ENCODE measurements at places on chromosomes 2 and 18.

DNA sequence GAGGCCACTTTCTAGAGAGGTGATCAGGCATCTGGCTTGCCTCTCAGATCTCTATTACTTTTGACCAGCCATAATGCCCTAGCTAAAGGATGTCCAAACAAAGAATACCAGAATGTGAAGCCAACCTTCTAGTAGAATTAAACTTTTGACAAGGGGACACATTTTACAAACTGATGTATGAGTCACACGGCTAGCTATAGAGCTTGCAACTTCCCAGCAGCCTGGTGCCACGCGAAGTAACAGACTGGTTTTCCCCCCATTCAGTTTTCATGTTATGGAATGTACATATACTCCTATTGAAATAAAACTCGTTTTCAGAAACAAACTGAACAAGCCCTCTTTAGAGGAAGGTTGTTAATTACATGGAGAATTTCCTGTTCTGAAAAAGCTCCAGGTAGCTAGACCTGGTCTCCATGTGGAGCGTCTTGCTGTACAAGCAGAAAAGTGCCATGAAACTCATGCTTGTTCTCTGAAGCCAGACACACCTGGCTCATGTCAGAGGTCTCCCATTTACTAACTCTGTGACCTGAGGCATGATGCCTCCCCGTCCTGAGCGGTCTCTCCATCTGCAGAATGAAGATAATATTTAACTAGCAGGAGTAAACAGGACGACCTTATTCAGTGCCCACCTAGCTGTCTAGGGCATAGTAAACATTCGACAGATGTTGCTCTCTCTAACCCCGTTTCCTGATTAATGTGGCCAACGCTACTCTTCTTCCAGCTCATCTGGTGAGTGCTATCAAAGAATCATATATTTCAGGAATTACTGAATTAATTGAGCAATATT is 81.5 kb upstream of the MAP3K20 start:
- no peak for DNase-seq

DNA sequence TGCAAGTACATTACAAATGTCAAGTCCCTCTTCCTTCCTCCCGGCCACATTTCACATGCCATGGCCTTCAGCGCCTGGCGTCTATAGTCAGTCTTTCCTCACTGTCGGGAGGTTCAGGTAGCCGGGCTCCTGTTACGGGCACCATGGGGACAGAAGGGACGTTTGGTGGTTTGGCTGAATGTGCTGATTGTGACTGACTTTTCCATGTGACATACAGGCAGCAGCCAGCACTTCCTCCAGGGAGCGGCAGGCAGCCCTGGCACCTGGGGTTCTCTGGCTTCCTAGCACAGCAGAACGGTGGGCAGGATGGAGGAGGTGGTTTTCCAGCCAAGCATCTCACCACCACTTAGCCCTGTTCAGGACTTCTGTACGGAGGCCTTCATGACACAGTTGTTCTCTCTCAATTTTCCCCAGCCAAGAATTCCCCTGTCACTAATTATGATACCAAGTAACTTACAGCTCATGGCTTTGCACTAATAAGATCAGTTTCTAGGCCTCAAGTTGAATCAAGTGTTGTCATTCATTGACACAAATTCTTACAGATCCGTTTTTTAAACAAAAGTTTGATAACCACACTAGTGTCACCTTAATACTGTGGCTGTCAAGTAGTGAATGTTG is 83.9 kb upstream of the REV1 start:
- DNase-seq, result no peak

DNA sequence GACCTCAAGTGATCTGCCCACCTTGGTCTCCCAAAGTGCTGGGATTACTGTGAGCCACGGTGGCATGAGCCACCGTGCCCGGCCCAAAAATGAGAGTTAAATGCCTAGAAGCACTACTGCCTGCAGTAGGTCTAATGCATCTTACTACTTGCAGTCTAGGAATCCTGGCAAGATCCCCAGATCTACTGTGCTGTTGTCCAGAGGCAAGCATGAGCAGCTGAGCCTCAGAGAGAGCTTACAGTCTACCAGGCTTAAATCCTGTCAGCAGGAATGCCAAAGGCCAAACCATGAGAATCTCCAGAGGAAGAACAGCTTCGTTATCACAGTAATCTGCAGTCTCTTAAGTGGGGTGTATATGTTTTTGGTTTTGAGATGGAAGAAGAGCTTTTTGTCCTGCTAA is 54.4 kb downstream of the XRCC5 start:
- DNase-seq, result no peak

GRCh38 chr18:49368876-49369440 is 91.5 kb downstream of the DYM start:
- no peak for DNase-seq

DNA sequence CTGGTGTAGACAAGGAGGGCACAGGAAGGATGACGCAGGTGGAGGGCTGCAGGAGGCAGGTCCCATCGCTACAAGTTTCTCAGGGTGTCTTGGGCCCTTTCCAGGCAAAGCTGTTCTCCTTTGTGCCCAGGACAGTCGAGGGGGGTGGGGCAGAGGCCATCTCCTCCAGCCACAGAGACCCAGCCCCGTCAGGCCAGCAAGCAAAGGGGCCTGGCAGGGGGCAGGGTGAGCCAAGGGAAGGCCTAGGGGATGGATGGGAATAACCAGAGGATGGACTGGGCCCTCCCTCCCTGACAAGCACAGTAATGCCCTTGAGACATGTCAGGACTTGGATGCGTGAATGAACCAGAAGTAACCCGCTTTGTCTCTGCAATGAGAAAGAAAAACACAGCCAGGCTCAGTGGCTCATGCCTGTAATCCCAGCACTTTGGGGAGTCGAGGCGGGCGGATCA is 6.3 kb downstream of the TCF23 start:
- DNase-seq, result no peak

DNA sequence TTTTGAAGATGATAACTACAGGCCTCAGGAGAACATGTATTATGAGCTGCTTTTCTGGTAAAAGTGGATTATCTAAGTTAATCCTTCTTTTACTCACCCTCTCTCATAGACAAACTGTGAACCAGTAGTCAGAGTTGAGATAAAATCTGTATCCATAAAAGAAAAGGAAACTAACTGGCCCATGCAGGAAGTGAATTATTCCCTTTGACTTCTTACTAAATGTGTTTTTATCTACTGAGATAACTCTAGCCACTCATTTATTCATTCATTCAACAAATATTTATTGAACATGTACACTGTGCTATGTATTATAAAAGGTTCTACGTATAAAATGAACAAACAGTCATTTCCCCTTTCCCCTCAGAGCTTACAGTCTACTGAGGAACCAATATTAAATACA is 10.0 kb downstream of the WDR35 start:
- no peak for DNase-seq

- DNase-seq, result no peak
These were observed 101.5 kb upstream of the DSEL start for GRCh38 chr18:67618061-67618460.

DNA sequence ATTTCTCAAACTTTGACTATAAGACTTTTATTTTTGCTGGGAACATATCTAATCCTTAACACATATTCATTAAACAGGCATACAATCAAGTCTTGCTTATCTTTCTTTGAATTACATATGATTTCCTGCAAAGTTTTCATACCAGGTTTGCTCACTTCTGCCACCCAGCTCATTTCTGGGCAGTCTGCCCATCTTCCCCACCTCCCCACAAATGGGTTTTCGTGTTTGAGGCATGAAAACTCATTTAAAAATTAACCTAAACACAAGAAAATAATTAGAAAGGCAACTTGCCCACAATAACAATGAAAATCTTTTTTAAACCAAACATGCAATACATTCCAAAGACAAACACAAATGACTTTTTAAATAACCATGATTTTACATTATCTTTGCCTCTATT is 3.4 kb downstream of the CHST9 start:
- DNase-seq, result no peak

GRCh38 chr18:27685807-27686412 is 491.0 kb downstream of the CDH2 start:
- DNase-seq, result no peak

- no peak for DNase-seq
These were observed 129.2 kb upstream of the CYP26B1 start for GRCh38 chr2:72276876-72277275.

DNA sequence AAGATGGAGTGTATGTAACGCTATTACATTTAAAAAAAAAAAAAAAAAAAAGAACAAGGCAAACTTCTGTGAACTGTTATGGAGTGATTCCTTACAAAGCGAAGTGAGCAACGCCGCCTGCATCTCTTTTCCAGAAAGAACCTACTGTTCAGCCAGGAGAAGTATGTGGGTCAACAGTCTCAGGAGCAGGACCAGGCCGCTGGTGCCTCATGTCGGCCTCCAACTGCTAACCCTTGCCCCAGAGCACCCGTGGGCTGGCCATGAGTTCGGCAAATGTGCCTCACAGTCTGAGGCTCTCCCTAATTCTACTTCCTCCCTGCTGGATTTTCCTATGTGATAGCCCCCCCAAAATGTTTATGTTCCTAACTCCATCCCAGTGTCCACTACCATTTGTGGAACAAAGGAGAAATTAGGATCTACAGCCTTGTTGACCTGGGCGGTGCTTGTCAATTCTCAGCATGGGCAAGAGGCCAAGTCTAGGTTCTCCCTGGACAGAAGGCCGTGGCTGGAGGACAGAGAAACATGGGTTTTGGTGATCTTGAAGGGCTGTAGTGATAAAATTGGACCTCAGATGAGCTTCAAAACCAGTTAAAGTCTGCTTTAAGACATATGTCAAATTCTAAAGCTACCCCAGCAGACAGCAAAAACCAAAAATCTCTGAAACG is 15.9 kb downstream of the FAM168B start:
- DNase-seq, result no peak

DNA sequence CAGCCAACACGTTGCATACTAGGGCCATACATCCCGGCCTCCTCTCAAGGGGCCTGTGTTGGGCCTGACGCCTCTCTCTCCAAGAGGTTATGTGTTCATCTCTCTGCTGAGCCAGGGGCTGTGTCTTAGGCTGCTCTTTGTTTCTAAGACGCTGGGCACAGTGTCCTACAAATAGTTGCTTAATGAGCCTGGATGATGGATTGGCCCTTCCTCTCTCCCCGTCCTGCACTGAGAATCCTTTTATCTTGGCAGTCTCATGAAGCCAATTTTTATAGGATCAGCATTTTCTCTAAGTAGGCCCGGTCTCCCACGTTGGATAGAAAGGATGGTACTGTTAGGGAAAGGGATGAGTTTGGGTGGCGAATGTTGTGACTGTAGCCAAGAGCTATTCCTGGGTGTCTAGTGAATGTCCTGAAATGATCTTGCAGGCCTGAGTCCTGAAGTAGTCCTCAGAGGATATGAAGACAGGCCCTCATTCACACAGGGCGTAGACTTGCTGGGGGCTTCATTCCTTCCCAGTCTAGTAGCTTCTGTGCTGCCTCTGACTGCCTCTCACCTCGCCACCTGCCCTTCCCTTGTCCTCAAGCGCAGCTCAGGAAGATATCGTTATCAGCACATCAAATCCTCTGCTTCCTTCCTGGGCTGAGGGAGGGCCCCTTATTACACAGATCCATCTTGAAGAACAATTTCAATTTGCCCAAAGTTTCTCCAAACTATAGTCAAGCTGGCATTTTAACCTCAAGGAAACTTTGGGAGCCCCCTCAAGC is 8.8 kb downstream of the LBH start:
- no peak for DNase-seq

DNA sequence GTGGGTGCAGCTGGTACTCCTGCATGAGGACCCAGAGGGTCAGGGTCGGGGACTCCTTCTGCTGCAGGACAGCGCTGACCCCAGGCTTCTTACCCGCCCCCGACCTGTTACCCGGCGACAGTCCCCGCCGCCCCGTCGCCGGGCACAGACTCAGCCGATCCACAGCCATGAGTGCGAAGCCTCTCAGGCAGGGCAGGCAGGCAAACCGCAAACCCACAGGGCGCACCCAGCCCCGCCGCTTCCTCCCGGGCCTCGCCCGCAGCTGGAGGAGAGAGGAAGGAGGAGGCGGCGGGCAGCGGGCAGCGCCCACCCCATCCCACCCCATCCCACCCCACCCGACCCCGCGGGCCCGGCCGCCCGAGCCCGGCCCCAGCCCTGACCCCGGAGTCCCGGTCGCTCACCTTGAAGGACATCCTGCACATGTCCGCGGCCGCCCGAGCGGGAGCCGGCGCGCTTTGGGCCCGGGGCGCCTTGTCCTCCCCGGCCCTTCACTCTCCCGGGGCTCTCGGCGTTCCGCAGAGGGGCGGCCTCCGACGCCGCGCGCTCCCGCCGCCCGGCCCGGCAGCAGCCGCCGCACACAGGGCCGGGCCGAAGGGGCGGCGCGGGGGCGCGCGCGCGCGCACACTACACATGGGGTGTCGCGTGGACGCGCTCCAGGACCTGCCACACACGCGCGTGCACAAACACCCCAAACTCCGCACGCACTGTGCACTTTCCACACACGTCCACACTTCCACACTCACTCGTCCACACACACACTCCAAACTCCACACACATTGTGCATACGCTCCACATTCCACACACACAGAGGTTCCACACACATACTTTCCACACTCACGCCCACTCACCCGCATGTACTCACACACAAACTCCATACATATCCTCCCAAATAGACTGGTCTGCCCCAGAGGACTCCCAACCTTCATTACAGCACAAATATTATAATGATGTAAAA is at the start of gene ANKRD29:
Gene ANKRD29, minus strand, starts transcription at position 603 of the 955 bp plus-strand sequence. Its CDS starts 181 bp downstream, at position 422.
- DNase-seq, result peak; percentile 57

GRCh38 chr2:176100547-176101140 is 1.0 kb downstream of the HOXD12 start:
- no peak for DNase-seq

GRCh38 chr2:70656421-70657010 is 102.9 kb upstream of the TGFA start:
- DNase-seq, result peak; percentile 40

DNA sequence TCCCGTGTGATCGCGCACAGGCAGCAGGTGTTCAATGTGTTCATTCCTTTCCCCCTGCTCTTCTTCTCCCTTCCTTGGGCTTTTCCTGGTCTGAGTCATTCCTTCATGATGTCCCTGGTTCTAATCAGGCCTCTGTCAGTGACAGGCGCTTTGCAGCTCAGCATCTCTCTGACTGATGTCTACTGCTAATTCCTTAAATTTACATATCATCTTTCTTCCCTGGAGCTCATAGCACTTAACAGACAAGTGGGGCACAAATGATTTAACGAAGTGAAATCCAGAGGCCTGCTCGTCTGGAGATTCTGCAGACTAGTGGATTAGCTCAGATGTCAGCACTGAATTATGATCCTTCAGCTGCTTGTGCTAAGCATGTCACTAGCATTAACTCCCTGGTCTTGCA is 77.9 kb downstream of the NRP2 start:
- DNase-seq, result no peak

DNA sequence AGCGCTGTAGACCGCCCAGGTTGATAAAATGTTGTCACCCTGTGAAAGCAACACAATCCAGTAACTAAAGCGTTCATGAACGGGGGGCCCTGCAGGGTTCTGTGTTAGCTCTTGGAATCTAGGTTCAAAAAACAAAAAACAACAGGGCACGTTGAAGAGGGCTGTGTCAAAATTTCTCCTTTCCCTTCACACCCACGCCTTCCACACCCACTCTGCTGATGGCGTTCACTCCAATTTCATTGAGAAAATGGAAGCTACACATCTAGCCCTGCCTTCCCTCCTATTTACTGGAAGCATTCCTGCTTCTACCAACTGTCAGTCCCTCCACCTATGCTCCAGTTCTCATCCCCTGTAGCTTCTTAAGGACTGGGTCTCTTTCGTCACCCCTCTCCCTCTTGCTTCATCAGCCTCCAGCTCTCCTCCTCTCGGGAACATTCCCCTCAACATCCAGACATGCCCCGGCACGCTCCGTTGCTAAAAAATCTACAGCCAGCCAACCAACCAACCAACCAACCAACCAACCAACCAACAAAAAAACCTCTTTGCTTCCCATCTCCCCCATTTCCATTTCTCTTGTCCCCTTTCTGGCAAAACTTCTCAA is 98.4 kb upstream of the SP3 start:
- DNase-seq, result no peak
